Neural progenitor cell (in vitro differentiated cells): ENCODE measurements at places on chromosomes 5 and 9. TPM values are rescaled to one million over a fixed set of nuclear protein-coding genes. Genes with fewer than 3 reads are reported as not detected.
A peak's percentile ranks its signal among the peaks of the same experiment; 100 is the strongest.

DNA sequence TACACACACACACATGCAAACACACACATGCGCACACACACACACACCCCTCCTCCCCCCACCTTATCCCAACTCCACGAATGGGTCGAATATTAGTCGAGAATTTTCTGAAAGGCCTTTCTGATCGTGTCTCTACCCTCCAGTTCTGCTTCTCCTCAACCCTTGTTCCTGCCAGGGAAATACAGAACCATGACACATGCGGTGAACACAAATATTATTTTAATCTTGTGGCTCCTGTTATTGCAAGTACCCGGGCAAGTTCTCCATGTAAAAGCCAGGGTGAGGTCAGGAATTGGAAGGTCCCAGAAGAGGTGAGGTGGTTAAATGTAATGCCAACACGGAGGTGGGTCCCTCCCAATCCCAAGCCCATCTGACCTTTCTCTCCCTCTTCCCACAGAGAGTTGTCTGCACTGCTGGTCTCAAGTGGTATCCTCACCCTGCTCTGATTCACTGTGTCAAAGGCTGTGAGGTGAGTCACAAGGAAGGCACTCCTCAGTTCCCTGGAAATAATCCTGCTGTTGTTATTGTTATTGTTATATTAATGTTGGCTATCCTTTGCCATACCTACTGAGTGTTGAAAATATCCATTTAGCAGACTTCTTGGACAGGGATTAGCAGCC lies 223.7 kb downstream of the PAPPA start:
- no peaks in the 10 kb centered on the region for H3K36me3 ChIP-seq
- no peak overlapping the region for H3K4me3 ChIP-seq
- no peaks in the 10 kb centered on the region for H3K4me1 ChIP-seq
- H3K27me3 ChIP-seq, result no peaks in the 10 kb centered on the region
- no peak for DNase-seq

- no peak overlapping the region for H3K27ac ChIP-seq
- peak overlapping the region; percentile 90 for H3K4me3 ChIP-seq
- peaks cover 22% of the 10 kb centered on the region for H3K27me3 ChIP-seq
- peaks cover 6% of the 10 kb centered on the region for H3K4me1 ChIP-seq
- DNase-seq, result peak; percentile 45
- no peaks in the 10 kb centered on the region for H3K36me3 ChIP-seq
Observed at GRCh38 chr9:98191671-98192502, 550 bp downstream of the CORO2A start.

GRCh38 chr5:141603923-141604717 lies 14.7 kb downstream of the DIAPH1 start:
- H3K27me3 ChIP-seq, result no peaks in the 10 kb centered on the region
- H3K4me3 ChIP-seq, result no peak overlapping the region
- DNase-seq, result peak; percentile 17
- H3K36me3 ChIP-seq, result no peaks in the 10 kb centered on the region

DNA sequence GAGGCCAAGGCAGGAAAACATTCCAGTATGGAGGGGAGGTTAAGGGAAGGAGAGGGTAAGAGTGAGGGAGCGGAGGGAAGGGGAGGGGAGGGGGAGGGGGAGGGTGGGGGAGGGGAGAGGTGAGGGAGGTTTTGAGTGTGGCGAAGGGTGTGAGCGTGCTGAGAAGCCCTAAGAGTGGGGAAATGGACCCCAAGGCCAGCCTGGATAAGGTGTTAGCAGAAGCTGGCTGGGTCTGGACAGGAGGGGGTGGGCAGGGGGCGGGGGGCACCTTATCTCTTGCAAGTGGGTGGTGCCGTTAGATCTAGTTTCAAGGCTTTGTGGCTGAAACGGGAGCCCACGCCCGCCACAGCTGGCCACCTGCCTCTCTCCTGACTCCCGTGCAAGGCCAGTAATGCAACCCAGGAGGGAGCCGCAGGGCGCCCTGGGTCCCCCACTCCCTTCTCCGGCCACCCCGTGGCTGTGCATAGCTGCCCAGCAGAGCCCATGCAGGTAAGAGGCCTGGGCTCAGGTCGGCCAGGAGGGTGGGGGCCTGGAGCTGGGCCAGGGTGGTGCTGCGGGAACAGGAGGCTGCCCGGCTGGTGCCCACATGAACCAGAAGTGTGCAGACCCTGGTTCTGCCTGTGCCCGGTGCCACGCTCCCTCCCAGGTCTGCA lies 677 bp downstream of the RNF224 start:
- H3K4me3 ChIP-seq, result no peak overlapping the region
- peaks cover 1% of the 10 kb centered on the region for H3K4me1 ChIP-seq
- peaks cover 2% of the 10 kb centered on the region for H3K27me3 ChIP-seq

DNA sequence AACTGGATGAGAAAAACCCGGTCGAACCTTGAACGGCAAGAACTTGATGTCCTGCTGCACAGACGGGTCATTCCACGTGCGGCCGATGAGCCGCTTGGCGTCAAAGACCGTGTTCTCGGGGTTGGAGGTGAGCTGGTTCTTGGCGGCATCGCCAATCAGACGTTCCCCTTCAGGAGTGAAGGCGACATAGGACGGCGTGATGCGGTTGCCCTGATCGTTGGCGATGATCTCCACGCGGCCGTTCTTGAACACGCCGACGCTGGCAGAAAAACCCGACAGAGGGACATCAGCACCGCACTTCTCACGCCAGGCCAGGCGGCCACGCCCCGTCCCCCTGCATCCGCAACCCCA lies 519 bp downstream of the HSPA5 start:
- peaks cover 28% of the 10 kb centered on the region for H3K4me1 ChIP-seq
- H3K27ac ChIP-seq, result peak overlapping the region; percentile 98
- H3K36me3 ChIP-seq, result peaks cover 28% of the 10 kb centered on the region
- H3K27me3 ChIP-seq, result no peaks in the 10 kb centered on the region

DNA sequence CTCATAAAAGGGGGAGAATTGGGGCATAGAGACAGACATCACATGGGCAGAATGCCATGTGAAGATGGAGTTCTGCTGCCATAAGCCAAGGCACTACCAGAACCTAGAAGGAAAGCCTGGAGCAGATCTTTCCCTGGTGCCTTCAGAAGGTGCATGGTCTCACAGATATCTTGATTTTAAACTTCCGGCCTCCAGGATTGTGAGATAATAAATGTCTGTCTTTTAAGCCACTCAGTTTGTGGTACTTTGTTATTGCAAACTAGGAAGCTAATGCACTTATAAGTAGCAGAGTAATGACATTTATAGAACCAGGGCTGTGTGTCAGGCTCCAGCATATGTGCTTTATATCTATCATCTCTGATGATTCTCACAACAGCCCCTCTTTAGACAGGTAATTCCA lies 130.4 kb downstream of the ASTN2 start:
- H3K4me3 ChIP-seq, result no peak overlapping the region
- H3K27me3 ChIP-seq, result no peaks in the 10 kb centered on the region
- no peak for DNase-seq
- peaks cover 7% of the 10 kb centered on the region for H3K4me1 ChIP-seq

The CDHR2 gene
- total RNA-seq, result not detected in 2 replicates

GRCh38 chr9:114472765-114473446 lies 32.4 kb downstream of the WHRN start:
- H3K4me3 ChIP-seq, result no peak overlapping the region

DNA sequence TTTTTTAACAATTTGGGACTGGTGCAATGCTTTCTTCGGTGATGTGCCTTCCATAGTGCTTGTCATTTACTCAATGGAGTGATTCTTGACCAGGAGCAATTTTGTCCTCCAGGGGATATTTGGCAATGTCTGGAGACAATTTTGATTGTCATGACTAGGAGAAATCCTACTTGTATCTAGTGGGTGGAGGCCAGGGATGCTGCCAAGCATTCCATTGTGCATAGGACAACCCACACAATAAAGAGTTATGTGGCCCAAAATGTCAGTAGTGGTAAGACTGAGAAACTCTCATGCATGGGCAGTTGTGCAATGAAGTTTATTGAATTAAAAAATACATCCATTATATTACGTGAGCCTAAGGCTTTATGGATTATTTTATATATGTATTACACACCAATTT lies 70.5 kb downstream of the FOCAD start:
- no peak for DNase-seq
- H3K27me3 ChIP-seq, result no peaks in the 10 kb centered on the region
- H3K4me1 ChIP-seq, result no peaks in the 10 kb centered on the region
- H3K36me3 ChIP-seq, result peaks cover 6% of the 10 kb centered on the region
- H3K27ac ChIP-seq, result no peak overlapping the region
- no peak overlapping the region for H3K4me3 ChIP-seq

The LCN15 gene
- not detected in 2 replicates for total RNA-seq

The ETF1 gene
- 85.5 and 116 TPM in 2 replicates for total RNA-seq
